ENCODE measurements at places on chromosomes 2 and 18.

DNA sequence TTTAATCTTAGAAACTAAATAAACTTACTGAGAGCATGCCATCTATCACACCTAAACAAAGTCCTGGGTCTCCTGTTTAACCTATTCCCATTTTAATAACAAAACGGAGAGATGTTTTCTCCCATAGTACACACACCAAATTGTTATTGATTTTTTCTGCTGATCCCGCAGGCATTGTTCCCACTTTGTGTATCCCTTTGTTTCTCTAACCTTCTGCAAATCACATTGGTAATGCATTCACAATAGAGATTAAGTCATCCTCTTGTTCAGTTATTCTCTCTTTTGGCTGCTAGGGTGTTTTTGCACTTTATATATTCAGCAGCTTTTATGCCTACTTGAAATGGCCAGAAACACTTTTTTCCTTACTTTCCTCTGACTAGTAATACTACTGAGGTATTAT lies 1071.9 kb upstream of the CDH2 start:
- no peak for DNase-seq

DNA sequence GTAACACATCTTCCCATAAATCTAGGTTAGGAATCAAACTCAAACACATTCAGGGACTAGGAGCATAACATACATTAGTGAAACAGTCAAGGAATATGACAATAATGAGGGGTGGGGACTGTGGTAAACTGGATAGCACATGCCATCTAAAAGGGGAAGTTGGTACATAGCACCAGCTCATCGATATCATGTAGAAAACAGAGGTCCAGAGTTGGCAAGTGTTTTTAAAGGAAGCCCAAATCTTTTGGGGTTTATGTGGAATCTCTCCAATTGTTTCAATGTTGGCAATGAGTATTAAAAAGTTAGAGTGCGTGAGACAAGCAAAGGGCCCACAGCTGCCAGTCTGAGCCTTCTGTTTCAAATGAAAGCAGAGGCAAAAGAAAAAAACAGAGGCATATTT lies 24.4 kb downstream of the KLF7 start:
- no peak for DNase-seq

- no peak for DNase-seq
These were observed 28.3 kb downstream of the KCNJ13 start for GRCh38 chr2:232748038-232748437.

- no peak for DNase-seq
These were observed 45.6 kb downstream of the MEX3C start for GRCh38 chr18:51151568-51152511.

GRCh38 chr2:65554765-65555591 lies 122.6 kb upstream of the SPRED2 start:
- no peak for DNase-seq

DNA sequence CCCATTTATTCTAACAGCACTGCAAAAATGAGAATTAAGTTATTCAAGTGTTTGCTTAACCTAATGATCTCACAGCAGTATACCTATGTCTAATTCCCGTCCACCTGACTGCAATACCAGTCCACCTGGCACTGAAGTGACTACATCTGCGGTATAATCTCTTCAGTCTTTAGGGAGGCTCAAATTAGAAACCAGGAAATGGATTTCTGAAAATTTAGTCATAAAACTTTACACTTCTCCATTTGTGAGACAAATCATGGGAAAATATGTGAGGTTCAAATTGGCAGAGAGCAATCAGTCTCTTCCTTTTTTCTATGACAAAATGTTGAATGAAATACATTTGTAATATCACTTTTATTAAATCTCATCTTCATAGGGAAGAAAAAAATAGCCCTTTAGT lies 33.0 kb downstream of the FTCDNL1 start:
- no peak for DNase-seq

GRCh38 chr2:118969734-118970395 lies 27.9 kb downstream of the MARCO start:
- DNase-seq = no peak

DNA sequence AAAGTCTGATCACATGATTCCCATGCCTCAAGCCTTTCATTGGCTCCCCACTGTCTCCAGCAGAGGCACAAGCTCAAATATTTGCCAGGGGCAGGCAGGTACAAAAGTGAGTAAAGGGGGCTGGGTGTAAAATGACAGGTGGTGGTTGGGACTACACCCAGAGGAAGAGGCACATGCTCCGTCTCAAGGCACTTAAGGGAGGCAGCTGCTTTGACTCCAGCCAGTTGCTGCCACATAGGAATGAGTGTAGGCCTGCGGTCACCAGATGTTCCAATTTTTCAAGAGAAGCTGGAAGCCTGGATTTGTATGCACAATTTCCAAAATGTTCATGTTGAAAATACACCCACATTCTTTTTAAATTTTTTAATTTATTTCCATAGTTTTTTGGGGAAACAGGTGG lies 164.4 kb downstream of the UPP2 start:
- no peak for DNase-seq

GRCh38 chr2:55879976-55880375 lies 43.6 kb downstream of the EFEMP1 start:
- no peak for DNase-seq

DNA sequence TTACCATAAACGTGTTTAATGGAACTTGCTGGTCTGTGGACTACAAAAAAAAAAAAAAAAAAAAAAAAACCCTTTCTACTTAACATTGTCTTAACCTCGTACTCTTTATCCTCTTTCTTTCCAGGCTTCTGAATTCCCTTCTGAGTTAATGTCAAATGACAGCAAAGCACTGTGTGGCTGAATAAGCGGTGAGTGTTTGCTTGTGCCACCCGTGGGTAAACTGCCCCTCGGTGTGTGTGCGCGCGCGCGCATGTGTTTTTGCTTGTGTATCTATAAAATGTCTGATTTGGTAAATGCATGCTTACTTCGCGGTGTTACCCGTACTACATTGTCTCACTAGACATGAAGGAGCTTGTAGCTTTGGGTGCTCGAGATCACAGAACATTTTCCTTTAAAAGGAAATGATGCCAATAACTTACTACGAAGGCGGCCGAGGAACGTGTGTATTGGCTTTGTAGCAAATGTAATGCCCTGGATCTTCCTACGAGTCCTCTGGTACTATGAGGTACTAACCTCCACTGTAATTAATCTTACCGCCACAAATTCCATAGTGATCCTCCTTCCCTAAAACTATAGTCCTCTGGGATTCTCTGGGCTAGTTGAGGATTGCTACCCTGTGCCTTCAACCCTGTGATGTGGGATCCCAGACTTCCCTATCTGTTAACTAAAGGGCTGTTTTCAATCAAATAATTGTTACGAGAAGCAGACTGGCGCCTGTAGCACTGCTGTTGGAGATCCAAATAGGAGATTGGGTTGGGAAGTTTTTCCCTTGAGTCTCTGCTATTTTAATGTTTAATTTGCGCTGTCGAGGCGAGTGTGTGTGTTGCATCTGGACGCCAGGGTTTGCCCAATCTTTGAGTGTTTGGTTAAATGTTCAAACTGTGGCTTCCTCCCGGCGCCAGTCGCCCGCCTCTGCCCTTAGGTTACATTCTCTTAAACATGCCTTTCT lies 1.1 kb downstream of the ID2 start:
- no peak for DNase-seq

Measured in HEK293T (cell line).